ENCODE measurements at places on chromosomes 3 and 15. TPM values are rescaled to one million over a fixed set of nuclear protein-coding genes. Genes with fewer than 3 reads are reported as not detected.

TRIM59 gene
- 3.2 TPM for total RNA-seq

SLC24A1 gene
- 8.3 TPM for total RNA-seq

CCDC54 gene
- not detected for total RNA-seq

DNA sequence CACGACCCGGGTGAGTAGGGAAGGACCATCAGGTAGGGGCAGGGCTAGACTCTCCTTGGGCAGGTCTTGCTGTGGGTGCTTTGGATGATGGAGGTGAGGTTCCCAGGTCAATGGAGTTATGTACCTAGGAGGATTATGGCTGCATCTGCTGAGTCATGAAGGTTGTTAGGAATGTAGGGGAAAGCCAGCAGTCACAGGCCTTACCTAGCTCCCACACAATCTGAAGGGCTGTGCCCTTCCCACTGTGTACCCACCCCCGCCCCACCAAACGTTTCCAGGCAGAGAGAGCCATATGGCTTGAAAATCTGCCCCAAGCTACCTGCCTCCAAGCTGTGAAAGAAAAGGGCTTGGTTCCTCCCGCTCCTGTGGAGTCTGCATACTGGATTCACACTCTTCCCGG is 573.4 kb upstream of the DPPA4 start:
- no peak for DNase-seq

DNA sequence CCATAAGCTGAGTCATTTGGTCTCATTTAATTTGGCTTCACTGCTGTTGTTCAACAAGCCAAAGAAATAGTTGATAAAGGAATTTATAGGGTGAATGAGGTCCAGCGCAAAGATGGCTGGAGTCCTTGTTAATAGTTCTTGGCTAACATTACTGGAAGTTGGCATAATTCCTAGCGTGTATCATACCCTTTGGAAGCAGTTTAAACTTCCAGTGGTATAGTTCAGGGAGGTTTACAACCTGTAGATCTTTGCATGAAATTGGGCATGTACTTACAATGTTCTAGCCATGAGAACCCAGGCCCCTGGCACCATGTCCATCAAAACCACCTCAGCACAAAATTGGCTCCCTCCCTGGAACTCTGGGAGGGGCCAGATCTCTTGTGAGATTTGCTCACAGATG is 380.8 kb downstream of the LRTM1 start:
- no peak for DNase-seq

GALNT15 gene
- total RNA-seq, result not detected

DNA sequence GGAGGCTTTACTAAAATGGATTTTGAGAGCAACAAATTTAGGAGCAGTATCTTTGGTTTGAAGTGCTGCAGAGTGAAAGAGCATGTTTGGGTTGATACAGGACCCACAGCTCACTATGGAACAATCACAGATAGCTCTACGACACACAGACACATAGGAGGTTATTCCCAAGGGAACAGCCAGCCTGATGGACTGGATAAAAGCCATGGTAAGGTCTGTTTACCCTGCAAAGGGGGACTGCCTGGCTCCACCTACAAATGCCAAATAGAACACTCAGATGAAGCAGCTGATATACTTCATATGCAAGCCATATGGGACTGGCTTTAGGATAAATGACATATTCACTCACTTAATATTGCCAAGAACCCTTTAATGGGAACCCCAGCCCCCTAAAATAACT is 75.4 kb downstream of the CDC25A start:
- DNase-seq, result no peak

RRP9 gene
- total RNA-seq, result 44.0 TPM

NCBP2 gene
- 69.2 TPM for total RNA-seq

GRCh38 chr3:151230646-151231045 is 27.6 kb upstream of the GPR171 start:
- no peak for DNase-seq

GRCh38 chr3:155407971-155408370 is 114.5 kb upstream of the STRIT1 start:
- no peak for DNase-seq

DOCK3 gene
- not detected for total RNA-seq

- no peak for DNase-seq
Measured at GRCh38 chr3:108301695-108302404, 5.5 kb downstream of the HHLA2 start.

IL17RB gene
- total RNA-seq, result 130 TPM

- DNase-seq, result no peak
Measured at GRCh38 chr3:42685891-42686820, 819 bp downstream of the KLHL40 start.

GRCh38 chr3:72702390-72702789 is 145.9 kb downstream of the SHQ1 start:
- DNase-seq, result peak; percentile 66

GRCh38 chr3:51642462-51642861 is 28.6 kb upstream of the TEX264 start:
- DNase-seq, result no peak

- no peak for DNase-seq
Measured at GRCh38 chr3:53144446-53144845, 14.2 kb upstream of the RFT1 start.

- no peak for DNase-seq
Measured at GRCh38 chr3:42735615-42736014, 33.0 kb upstream of the HHATL start.

DNA sequence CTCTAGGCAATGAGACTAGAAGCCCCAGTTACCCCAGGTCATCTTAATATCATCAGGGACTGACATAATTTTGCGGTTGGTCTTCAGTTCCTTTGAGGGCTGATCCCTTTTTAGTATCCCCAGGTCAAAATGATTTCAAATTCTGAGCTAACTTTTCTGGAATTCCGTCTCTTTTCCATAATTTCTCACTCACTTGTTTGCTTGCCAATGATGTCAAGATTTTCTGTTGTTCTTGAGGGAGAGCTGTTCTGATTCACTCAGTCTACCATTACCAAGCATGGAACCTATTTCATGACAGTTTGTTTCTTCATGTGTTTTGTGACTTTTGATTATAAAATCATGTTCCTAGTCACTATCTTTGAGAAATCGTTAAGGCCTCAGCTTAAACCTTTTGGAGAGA is 190.5 kb upstream of the LYSMD4 start:
- no peak for DNase-seq

TMEM207 gene
- not detected for total RNA-seq

DNA sequence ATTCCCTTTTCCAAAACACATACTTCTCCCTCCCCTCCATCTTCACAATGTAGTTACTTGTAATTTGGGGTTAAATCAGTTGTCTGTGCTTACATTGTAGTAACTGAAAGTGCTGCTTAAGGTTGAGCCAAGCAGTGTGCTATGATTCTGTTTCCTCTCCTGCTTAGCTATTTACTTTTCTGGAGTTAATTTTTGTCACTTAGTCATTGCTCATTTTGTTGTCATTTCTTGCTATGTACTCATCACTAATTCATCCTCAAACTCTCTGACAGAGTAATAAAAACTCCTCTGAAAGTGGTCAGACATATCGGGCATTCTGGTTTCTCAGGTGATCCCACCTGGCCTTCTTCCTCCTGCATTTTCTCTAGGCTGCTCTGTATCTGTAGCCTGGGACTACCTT is 80.7 kb downstream of the PPARG start:
- DNase-seq, result no peak

- no peak for DNase-seq
Measured at GRCh38 chr3:2978977-2979732, 131.0 kb downstream of the IL5RA start.
